ENCODE measurements at places on chromosomes 6 and 20.

DNA sequence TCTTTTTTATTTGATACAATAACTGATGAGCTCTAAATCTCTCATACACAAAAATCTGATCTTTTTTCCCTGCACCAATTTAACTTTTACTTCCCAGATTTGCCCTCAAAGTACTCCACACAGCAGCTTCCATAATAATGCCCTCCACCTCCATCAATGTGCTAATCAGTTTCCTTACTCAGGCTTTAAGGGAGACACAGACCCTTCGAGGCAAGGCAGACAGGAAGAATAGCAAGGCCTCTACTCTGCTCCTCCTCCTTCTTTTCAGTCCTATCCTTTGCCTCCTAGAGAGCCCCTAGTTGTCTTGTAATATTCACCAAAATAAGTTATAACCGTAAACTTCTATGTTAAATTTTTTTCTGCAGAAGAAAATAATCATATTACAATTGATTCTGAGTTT, 444.9 kb upstream of the RNF217 start:
- DNase-seq, result no peak

DNA sequence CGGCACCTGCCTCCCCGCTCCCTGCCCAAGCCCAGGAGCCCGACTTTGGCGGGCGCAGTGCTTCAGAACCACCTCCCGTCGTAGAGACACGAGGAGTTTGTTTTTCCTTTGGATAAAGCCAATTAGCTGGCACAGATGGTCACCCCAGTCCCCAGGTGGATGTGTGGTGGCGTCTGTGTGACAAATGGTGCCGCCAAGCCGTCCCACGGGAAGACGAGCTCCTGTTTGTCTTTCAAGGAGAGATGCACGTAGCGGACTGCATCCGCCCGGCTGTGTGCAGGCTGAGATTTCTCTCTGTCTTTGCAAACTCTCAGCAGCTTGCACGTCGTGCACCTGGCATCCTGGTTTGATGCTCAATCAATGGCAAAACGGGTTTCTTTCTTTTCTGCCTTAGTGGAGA, 16.1 kb upstream of the MRGBP start:
- DNase-seq, result no peak

- no peak for DNase-seq
These were observed 86.5 kb downstream of the FAM120B start for GRCh38 chr6:170393033-170393432.

- no peak for DNase-seq
These were observed 43.6 kb downstream of the ZDHHC14 start for GRCh38 chr6:157424491-157425020.

- DNase-seq, result no peak
These were observed 125.9 kb downstream of the TAF4 start for GRCh38 chr20:61939691-61940360.
